ENCODE measurements at places on chromosomes 12 and 14.

DNA sequence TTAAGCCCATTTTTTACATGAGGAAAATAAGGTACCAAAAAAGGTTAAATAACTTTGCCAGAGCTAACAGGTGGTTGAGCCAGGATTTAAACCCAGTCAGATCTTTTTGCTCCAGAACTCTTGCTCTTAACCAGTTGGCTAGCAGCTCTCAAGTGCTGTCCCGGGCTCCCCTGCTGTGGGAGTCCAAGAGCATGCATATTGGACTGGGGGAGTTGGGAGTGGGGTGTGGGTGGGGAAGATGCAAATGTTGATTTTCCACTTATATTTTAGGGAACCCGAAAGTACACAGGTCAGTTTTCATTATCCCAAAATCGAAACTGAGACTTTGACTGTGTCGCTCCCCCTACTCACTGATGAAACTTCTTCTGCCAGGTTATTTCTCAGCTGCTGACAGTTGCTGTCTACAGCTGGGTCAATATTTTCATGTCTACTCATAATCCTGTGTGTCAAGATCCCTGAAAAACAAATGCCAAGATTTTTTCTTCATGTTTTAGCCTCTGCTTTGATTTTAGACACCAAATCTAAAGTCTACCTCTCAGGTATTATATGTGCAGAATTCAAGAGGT, 172.3 kb upstream of the TMPO start:
- DNase-seq, result no peak

GRCh38 chr12:131776237-131776889, 51.8 kb upstream of the MMP17 start:
- no peak for DNase-seq

GRCh38 chr14:23402296-23403138, 5.6 kb downstream of the MYH6 start:
- peak; percentile 2 for DNase-seq

GRCh38 chr14:81565441-81566290, 32.0 kb upstream of the SEL1L start:
- peak; percentile 43 for DNase-seq

DNA sequence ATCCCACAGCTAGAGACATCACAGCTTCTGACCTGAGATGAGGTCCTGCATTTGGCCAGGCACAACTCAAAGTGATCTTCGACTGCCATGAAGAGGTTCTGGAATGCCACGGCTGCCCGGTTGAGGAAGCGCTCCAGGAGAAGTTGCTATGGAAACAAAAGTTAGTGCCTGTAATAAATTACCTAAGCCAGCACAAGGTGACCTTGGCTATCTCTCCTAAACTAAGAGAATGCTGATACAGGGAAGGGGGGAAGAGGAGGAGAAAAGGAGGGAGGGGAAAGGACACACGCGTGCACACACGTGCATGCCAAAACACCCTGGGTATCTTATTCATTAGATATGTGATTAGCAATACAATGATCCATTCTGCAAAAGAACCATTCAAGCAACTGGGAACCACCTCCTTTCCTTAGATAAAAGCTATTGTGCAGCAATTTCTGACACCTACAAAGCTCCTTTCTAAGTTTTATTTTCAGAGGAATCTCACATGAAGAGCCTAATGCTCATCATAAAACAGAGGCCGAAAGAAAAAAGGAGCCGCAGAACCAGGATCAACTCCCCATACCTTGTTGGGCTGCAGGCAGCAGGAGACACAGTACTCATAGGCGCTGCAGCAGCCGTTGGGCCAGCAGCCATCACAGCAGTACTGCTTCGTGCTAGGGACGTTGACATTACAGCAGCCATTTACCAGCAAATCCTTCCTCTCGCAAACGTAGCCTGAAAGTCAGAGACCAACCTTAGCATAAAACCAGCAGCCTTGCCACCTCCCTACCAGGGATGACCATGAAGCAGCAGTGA, 17.9 kb downstream of the SPRING1 start:
- DNase-seq, result no peak

DNA sequence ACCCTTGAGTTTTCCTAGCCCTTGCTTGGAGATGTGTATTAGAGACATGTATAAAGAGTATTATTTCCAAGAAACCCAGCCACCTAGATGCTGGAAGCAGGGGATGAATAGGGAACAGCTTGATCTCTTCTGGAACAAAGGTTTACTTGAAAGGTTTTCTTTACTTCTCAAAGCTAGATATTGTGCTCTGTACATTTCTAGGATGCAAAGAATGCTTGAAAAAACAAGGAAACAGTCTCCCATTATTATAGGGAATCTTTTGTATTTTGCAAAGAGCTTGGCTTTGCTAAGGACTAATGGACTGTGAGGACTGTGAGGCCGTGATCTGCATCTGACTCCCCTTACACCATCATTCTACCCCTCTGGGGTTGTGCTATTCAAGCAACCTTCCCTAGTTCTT, 77.9 kb downstream of the PRICKLE1 start:
- DNase-seq, result no peak

DNA sequence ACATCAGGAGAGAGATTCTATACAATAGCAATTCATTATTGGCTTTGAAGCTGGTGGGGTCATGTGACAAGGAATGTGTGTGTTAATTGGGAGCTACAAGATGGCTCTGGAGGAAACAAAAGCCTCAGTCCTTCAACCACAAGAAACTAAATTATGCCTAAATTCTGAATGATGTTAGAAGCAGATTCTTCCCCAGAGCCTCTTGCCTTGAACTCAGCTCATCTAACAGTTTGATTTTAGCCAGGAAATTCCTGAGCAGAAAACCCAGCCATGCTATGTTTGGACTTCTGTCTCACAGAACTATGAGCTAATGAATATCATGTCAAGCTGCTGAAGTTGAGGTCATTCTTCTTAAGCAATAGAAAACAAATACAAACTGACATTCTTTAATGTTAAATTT, 274.7 kb downstream of the SLC6A15 start:
- DNase-seq, result peak; percentile 79

- DNase-seq, result peak; percentile 35
Measured at GRCh38 chr12:45670346-45671065, 59.0 kb upstream of the ARID2 start.

GRCh38 chr14:23434488-23435222, 805 bp downstream of the MYH7 start:
- DNase-seq, result no peak

DNA sequence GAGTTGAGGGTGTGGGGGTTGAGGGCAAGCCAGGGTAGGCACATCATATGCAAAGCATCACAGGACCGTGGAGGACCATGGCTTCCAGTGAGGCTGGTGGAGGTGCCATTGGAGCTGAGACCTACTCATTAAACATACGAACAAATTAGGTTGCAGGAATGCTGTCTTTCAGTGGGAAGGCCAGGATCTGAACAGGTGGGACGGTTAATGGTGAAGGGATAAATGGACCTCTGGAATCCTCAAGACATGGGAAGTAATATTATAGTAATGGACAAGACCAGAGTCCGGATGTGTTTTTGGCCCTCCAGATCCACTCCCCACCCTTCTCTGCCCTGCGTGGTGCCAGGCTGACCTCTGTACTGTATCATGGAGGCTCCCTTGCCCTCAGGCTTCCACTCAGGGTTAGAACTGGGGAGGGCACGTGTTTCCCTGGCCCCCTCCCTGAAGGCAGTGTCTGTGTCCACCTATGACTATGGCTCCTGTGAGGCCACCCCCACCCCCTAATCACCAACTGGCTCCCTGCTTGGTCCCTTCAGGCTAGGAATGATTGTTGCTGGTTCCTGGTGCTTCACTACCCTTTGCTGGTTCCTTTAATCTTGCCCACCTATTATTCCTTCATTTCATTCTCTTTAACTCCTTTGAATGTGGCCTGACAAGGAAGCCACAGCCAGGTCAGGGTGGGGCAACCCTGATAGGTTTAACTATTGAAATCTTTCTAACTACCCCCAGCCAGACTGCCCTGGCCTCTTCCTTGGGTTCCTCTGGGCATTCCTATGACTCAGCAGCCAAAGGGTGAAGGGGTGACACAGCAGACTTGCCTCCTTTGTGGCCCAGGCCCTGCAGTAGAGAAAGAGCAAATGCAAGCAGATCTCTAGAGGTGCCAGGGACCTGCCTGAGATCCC, 10.7 kb downstream of the DHRS2 start:
- DNase-seq, result no peak

- DNase-seq, result no peak
Measured at GRCh38 chr14:73524493-73524892, 12.4 kb upstream of the ACOT1 start.

GRCh38 chr12:105382771-105383622, 52.5 kb downstream of the C12orf75 start:
- DNase-seq, result peak; percentile 86

DNA sequence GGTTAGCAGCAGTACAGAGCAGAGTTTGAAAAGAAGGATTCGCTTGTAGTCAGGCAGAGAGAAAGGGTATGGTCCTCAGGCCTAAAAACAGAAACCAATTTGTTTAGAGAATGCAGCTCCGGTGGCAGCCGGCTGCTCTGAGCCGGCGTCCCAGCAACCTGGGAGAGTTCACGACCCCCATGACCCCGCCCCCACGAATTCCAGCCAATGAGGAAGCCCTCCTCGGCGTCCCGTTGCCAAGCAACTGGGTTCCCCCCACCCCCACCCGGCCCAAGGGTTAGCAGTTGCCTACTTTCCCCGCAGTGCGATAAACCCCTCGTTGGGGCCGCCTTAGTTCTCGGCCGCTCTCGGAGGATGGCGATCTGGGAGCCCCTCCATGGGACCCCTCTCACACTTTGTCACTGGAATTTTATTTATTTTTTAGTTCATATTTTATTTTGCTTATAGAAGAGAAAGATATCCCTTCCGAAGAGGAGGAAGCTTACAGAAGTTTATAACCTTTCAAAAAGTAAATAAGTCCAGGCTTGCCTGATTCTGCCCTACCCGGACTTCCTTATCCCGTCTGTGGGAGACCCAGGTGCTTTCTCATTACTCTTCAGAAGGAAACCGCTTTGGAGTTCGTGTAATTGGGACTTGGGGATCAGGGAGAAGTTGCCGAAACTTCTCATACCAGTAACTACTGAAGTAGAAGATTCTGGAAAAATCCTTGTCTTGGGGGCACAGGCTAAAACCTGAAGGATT, at the start of gene CCDC60:
Gene CCDC60 (plus strand): TSS at position 300 of the 741 bp plus-strand sequence. CDS start 448 bp downstream, outside the sequence.
- no peak for DNase-seq

GRCh38 chr12:76329159-76329558, 19.1 kb downstream of the BBS10 start:
- DNase-seq, result peak; percentile 76

All from choroid plexus epithelial cell (primary cell).